ENCODE measurements at places on chromosomes 13 and 19. TPM values are rescaled to one million over a fixed set of nuclear protein-coding genes. Genes with fewer than 3 reads are reported as not detected.

Gene GDF15
- 86.1 TPM for total RNA-seq

DNA sequence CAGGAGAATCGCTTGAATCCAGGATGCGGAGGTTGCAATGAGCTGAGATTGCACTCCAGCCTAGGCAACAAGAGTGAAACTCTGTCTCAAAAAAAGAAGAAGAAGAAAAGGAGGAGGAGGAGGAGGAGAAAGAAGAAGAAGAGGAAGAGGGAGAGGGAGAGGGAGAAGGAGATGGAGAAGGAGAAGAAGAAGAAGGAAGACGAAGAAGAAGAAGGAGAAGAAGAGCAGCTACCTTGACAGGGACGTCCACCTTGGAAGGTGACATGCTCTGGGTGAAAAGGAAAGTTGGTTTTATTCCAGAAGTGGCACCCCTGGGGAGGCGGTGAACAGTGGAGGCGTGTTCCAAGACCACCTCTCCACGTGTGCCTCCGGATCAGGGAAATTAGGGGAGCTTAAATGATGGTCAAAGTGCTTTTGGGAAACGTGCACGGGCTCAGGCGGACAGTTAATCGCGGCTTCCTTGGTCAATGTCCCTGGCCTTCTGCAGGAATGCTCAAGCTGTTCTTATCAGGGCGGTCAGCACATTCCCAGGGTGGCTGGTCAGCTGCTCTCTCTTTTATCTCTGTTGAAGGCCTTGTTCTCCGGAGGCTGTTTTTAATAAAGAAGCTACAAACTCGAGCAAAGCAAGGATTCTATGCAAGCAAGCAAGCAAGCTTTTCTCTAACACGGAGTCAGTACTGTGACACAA lies 78.9 kb upstream of the PEG3 start:
- no peak for DNase-seq
- H3K4me3 ChIP-seq, result no peak overlapping the region
- H3K4me1 ChIP-seq, result no peaks in the 10 kb centered on the region
- H3K36me3 ChIP-seq, result no peaks in the 10 kb centered on the region
- H3K27me3 ChIP-seq, result no peaks in the 10 kb centered on the region

Gene DCLK1
- 2.6 TPM for total RNA-seq

DNA sequence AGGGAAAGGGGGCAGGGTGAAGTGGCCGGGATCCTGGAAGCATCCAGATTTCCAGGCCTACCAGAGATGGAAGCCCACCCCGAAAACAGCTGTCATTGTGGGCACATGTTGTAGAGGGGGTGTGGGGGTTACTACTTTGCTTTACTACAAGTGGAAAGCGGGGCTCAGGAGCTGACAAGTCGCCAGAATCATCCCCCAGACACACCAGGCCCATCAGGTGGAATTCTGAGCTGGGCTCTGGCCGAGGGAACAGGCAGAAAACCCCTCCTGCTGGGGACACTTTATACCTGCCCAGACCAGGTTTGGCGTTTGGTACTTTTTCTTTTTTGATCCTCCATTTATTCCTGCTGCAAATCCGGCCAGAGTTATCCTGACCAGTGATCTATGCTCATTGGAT lies 3.8 kb downstream of the CDX2 start:
- no peaks in the 10 kb centered on the region for H3K36me3 ChIP-seq
- H3K27me3 ChIP-seq, result peaks cover 13% of the 10 kb centered on the region
- H3K4me1 ChIP-seq, result peaks cover 57% of the 10 kb centered on the region
- no peak overlapping the region for H3K4me3 ChIP-seq

Gene GPR4
- 0.99 TPM for total RNA-seq

Gene KIR2DL3
- total RNA-seq, result not detected

GRCh38 chr13:110914081-110914330 lies 863 bp downstream of the ANKRD10 start:
- no peak for DNase-seq
- H3K27ac ChIP-seq, result peak overlapping the region; percentile 99
- peaks cover 49% of the 10 kb centered on the region for H3K4me1 ChIP-seq
- no peaks in the 10 kb centered on the region for H3K36me3 ChIP-seq
- no peaks in the 10 kb centered on the region for H3K27me3 ChIP-seq
- H3K4me3 ChIP-seq, result peak overlapping the region; percentile 65

DNA sequence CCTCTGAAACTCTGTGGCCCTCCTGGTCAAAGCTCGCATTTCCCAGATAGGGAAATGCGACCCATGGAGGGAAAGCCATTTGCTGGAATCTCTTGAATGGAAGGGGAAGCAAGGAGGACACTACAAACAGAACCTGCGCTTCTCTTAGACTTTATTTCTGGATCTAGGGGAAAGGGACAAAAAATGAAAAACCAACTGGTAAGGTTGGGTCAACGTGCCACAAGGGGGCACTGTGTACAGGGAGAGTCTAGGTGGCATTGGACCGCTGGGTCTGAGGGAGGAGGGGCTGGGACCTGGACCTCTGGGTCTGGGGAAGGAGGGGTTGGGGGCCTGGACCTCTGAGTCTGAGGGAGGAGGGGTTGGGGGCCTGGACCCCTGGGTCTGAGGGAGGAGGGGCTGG lies 5.0 kb downstream of the KLK4 start:
- no peak overlapping the region for H3K4me3 ChIP-seq
- no peak overlapping the region for H3K27ac ChIP-seq
- peaks cover 3% of the 10 kb centered on the region for H3K4me1 ChIP-seq
- H3K36me3 ChIP-seq, result no peaks in the 10 kb centered on the region

DNA sequence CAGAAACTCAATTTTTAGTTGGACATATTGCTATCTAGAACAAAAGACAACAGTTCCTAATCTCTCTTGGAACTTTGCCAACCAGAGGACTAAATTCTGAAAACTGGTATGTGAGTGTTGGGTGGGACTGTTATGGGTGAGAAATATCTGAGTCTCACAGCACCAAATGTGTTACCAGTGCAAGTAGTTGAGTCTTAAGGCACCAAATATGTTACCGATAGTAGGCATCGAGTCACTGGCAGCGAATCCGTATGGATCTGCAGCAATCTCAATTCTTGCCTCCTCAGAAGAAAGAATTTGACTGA lies 575.2 kb downstream of the DACH1 start:
- DNase-seq, result no peak
- no peaks in the 10 kb centered on the region for H3K4me1 ChIP-seq
- no peaks in the 10 kb centered on the region for H3K27me3 ChIP-seq
- H3K4me3 ChIP-seq, result no peak overlapping the region
- no peak overlapping the region for H3K27ac ChIP-seq

DNA sequence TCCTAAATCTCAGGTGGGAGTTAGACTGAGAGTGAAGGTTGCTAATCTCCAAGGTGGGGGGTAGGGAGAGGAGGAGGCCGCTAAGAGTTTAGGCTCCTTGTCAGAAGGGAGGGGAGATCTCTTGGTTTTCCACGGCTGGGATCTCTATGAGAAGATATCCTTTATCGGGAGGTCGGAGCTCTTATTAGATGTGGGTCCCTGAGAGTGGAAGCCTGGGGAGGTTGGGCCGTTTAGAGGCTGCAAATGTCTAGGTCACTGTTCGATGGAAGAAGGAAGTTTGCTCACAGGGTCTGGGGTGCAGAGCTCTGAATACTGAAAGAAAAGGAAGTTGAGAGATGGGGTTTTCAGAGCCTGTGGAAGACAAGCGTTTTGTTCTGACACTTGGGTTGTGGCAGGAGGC lies 3.8 kb downstream of the MYADM start:
- no peak overlapping the region for H3K4me3 ChIP-seq
- peaks cover 27% of the 10 kb centered on the region for H3K4me1 ChIP-seq
- H3K27me3 ChIP-seq, result no peaks in the 10 kb centered on the region

- no peaks in the 10 kb centered on the region for H3K36me3 ChIP-seq
- DNase-seq, result no peak
- no peaks in the 10 kb centered on the region for H3K27me3 ChIP-seq
- no peak overlapping the region for H3K27ac ChIP-seq
- H3K4me1 ChIP-seq, result no peaks in the 10 kb centered on the region
- no peak overlapping the region for H3K4me3 ChIP-seq
Observed at GRCh38 chr13:64633948-64634347, 2596.2 kb downstream of the PCDH9 start.

Gene STK11
- 68.6 TPM for total RNA-seq

DNA sequence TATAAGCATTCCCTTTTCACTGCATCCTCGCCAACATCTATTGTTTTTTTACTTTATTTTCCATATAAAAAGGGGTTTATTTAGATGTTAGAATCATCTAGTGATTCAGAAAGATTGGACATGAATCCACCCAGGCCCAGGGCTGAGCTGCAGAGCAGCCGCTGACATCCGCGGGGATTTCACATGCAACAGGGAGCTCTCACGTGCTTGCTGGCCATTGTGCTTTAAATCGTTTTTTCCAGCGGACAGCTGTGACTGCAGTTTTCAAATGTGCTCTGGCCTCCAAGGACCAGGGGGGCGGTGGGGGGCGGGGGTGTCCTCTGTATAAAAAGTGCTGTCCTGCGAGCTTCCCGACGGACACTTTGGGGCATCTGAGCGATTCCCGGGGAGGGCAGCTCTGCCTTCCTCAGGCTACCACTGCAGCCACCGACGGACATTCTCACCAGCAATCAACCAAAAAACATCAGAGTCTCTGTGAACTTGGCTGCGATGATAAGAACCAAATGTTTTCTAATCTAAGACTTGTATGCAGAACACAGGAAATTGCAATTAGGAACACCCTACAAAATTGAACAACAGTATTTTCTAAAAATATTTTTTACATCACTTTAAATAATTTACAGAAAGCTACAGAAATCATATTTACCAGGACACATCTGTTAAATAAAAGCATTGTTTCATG lies 12.6 kb downstream of the RB1 start:
- no peak overlapping the region for H3K4me3 ChIP-seq
- H3K27me3 ChIP-seq, result no peaks in the 10 kb centered on the region
- no peaks in the 10 kb centered on the region for H3K4me1 ChIP-seq
- DNase-seq, result no peak
- H3K27ac ChIP-seq, result no peak overlapping the region

DNA sequence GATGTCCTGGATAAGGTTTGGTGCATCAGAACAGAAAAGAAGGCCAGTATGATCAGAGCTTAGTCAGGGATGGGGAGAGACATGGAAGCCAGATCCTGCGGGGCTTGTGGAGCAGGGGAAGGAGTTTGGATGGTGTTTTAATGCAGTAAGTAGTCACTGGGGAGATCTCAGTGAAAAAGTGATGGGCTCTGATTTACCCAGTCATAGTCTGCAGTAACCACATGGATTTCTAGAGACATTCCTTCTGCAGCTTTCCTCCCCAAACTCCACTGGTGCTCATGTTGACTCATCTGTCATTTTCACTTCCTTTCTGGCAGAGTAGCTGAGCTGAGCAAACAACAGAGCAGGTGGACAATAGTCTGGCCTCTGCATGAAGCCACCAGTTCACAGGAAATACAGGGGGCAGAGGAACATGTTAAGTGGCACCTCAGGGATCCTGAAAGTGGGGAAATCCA lies 144.1 kb downstream of the DPF1 start:
- no peak overlapping the region for H3K27ac ChIP-seq
- peaks cover 10% of the 10 kb centered on the region for H3K4me1 ChIP-seq
- peaks cover 5% of the 10 kb centered on the region for H3K36me3 ChIP-seq
- H3K27me3 ChIP-seq, result no peaks in the 10 kb centered on the region
- no peak overlapping the region for H3K4me3 ChIP-seq
